ENCODE measurements at places on chromosomes 1 and 21. TPM values are rescaled to one million over a fixed set of nuclear protein-coding genes. Genes with fewer than 3 reads are reported as not detected.

NBPF4 gene
- not detected for polyA plus RNA-seq

SPATA21 gene
- 0.10 TPM for polyA plus RNA-seq

KAZN gene
- polyA plus RNA-seq = 7.7 TPM

GNAT2 gene
- polyA plus RNA-seq = 0.16 TPM

S100A7A gene
- polyA plus RNA-seq = not detected

PDE4B gene
- polyA plus RNA-seq = 3.0 TPM

PDZK1IP1 gene
- not detected for polyA plus RNA-seq

SHISAL2A gene
- 0.07 TPM for polyA plus RNA-seq

BACE2 gene
- 21.8 TPM for polyA plus RNA-seq

HHAT gene
- 10.8 TPM for polyA plus RNA-seq

NPL gene
- 2.5 TPM for polyA plus RNA-seq

NUDT4B gene
- polyA plus RNA-seq = 24.7 TPM

CZIB gene
- polyA plus RNA-seq = 69.0 TPM

TEDDM1 gene
- not detected for polyA plus RNA-seq

MTARC1 gene
- 5.4 TPM for polyA plus RNA-seq

RNU1-4 gene
- polyA plus RNA-seq = not detected

SERINC2 gene
- 15.5 TPM for polyA plus RNA-seq

HTR6 gene
- polyA plus RNA-seq = 0.05 TPM

SPRR2E gene
- polyA plus RNA-seq = not detected

MROH7 gene
- polyA plus RNA-seq = 0.51 TPM

THEM5 gene
- polyA plus RNA-seq = not detected

DDI2 gene
- polyA plus RNA-seq = 3.4 TPM

Measured in SK-N-SH (cell line).